Ureter (tissue), 1 donor: ENCODE measurements at places on chromosomes 1 and 21. TPM values are rescaled to one million over a fixed set of nuclear protein-coding genes. Genes with fewer than 3 reads are reported as not detected.

GRCh38 chr1:59018860-59019259, 235.0 kb upstream of the JUN start:
- DNase-seq, result no peak

GRCh38 chr1:22317920-22318243, 133.8 kb upstream of the ZBTB40 start:
- peak; percentile 15 for DNase-seq

- DNase-seq, result no peak
Measured at GRCh38 chr1:109040989-109041620, 797 bp downstream of the WDR47 start.

- DNase-seq, result peak; percentile 66
Measured at GRCh38 chr1:209398313-209398991, 185.1 kb upstream of the CAMK1G start.

Gene CFHR5
- not detected for total RNA-seq
